Activated naive CD8-positive, alpha-beta T cell treated with anti-CD3 and anti-CD28 coated beads for 36 hours (primary cell): ENCODE measurements at places on chromosomes 16 and 17.
A peak's percentile ranks its signal among the peaks of the same experiment; 100 is the strongest.

- no peak for DNase-seq
Measured at GRCh38 chr17:42251115-42251514, 25.1 kb downstream of the STAT5B start.

DNA sequence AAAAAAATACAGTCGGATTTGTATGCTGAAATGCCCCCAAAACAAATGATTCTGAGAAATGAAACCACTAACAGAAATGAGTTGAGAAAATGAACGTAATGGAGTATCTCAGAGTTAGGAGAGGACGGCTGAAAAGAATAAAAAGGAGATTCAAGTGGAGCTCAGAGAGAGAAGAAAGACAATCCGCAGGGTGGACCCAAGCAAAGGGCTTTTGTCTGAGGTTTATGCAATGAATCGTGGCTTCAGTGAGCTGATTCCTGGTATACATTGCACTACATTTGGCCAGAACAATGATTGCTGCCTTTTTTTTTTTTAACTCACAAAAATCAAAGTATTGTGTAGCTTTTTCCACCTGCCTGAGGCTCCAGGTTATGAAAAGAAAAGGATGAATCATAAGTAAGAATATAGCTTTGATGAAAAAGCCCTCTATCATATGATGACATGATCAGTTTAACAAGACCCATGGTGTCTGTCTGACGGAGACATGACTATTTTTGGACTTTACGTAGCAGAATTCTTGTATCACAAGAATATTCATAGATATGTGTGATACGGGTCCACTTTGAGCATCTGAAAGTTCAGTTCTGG is 4.4 kb upstream of the MED9 start:
- DNase-seq, result no peak

GRCh38 chr16:10965440-10966061 is 21.2 kb downstream of the CLEC16A start:
- DNase-seq, result no peak

DNA sequence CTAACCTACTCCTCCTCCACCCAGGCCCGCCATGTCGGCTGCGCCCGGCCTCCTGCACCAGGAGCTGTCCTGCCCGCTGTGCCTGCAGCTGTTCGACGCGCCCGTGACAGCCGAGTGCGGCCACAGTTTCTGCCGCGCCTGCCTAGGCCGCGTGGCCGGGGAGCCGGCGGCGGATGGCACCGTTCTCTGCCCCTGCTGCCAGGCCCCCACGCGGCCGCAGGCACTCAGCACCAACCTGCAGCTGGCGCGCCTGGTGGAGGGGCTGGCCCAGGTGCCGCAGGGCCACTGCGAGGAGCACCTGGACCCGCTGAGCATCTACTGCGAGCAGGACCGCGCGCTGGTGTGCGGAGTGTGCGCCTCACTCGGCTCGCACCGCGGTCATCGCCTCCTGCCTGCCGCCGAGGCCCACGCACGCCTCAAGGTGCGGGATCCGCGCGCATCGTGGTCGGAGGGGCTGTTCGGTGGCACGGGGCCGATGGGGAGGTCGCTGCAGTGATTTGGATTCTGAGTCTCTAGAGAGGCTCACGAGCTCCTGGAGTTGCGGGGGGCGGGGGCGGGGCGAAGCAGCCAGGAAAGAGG is 878 bp downstream of the TRIM72 start:
- DNase-seq, result no peak

DNA sequence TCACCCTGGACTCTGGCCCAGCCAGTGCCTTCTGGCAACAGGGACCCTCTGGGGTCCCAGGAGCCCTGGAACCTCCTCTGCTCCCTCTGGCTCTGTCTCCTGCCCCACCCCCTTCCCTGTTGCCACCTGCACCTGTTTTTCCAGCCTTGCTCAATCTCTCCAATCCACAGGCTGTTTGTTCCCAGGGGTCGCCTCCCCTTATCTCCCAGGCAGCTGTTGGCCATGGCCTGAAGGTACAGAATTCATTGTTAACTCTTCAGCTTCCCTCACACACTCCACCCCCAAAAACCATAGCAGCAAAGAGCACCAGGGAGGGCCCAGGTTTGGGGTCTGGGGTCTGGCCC is 39.3 kb upstream of the TOB1 start:
- DNase-seq, result no peak

GRCh38 chr16:351804-352520 is 561 bp downstream of the AXIN1 start:
- no peak for DNase-seq

- DNase-seq, result no peak
Measured at GRCh38 chr16:59683709-59684108, 949.6 kb upstream of the GOT2 start.

- no peak for DNase-seq
Measured at GRCh38 chr17:50679008-50679544, 28.6 kb downstream of the ANKRD40 start.

DNA sequence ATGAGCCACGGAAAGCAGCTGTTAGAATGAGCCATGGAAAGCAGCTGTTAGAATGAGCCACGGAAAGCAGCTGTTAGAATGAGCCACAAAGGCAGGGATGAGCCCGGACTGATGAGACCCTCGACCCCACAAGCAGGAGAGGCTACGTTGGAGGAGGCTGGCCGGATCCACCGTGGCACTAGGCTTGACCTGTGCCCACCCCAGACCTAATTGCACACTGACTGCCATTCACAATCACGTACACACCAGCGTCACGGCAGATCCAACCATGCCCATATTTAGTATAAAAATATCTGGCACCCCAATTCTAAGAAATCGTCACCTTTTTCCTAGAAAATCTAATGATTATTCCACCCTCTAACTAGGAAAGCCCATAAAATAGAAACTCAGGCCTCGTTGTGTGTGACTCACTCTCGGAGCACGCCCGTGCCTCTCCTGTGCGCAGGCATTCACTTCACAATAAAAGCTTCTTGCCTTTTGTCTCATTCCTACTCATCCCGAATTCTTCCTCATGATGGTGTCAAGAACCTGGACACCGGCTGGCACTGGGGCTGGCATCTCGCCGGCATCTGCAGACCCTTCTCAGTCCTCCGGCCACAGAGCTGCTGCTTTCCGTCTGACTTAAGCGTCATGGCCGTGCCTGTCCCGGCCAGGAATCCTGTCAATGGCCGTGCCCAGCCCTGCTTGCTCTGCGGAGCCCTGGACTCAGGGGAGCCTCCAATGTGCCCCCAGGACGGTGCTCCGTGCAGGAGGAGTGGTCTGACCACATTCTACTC is 5.5 kb upstream of the SECTM1 start:
- no peak for DNase-seq

GRCh38 chr16:66113223-66113622 is 253.3 kb upstream of the CDH5 start:
- no peak for DNase-seq

GRCh38 chr16:13463619-13464018 is 456.3 kb upstream of the ERCC4 start:
- DNase-seq, result no peak

GRCh38 chr16:31099860-31100638 is 5.5 kb upstream of the VKORC1 start:
- no peak for DNase-seq

DNA sequence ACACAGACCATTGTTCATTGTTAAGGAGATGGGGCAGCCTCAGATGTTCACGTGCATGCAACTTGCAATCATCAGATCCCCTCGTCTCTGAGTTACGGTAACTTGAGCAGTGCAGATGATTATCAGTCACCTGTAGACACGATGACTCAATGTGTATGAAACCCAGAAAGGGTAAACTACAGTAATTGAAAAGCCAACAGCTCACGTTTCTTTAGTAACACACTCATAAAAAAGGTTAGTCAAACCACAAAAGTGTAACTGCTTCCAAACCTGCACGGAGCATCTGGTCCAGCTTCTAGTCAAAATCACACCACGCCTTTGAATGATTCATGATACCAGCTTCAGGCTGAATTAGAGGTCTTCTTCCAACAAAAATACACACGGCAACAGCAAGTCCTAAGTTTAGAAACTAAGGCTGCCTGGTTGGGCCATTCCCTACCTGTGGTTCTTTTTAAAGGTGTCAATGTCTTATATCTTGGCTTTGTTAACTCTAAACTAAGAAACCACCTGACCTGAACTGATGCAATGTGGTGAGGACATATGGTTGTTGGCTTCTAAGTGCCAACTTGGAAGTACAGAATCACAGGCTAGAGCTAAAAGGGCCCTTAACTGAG is 32.3 kb downstream of the GRB7 start:
- DNase-seq, result peak; percentile 70

DNA sequence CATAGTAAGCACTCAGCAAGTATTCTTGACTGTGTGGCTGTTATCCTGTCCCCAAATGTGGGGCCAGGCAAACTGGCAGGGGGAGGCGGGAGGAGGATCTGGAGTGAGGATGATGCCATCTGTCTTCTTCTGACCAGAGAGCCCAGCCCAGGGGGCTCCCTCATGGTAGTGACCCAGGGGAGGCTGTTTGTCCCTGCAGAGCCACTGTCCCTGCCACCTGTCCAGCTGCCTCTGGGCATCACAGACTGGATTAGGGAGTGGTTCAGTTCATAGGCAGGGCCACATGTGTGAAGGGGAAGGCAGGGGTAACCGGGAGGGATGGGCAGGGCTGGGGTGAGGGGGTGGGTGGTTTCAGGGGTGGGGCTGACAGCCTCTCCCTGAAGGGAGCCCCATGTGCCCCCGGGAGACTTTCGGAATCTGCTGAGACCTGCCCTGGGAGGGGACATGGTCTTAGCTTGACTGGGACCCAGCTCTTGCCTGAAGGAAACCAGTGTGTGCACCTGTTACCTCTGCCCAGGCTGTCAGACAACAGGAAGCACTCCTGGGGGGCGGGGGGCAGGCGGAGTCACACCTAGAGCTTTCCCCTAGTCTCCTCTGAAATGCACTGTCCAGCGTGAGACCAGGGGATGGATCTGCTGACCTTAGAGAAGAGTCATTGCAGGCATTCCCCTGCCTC is 15.2 kb downstream of the ARHGAP23 start:
- no peak for DNase-seq

DNA sequence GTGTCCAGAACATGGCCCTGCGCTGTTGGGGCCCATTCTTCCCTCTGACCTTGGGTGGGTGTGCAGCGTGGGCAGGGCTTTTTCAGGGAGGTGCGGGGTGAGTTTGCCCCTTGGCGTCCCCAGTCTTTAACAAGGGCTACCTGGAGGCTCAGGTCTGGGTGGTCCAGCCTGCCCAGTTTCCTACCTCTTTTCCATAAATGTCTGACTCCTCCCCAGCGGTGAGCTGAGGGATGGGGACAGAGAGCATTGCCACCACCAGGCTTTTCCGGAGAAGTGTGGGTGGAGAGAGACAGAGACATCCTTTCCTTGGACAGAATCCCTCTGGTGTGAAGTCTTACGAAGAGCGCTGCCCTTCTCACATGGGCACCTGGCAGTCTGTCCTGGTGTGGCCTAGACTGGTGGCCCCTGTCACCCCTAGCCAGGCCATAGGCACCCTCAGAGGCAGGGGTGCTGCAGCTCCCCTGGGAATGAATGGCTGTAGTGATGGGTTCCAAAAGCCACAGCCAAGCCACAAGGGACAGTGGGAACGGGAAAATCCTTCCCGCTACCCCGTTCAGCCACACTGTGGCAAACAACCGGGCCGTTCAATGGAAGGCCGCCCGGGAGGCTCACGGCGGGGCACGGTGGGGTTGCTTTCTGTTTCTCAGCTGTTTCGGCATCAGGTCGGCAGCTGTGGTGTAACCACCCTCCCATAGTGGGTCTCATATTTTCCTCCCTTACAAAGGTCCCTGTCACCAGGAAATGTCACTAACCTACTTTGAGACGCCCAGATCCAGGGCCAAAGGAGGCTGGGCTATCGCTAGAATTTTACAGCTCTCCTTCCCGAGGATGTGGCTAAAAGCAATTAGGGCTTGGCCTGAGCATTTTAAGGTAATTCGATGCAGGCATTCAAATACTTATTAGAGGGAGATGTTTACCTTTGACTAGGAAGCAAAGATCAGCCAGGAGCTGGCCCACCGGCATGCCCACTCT is 61.9 kb upstream of the GSE1 start:
- peak; percentile 62 for DNase-seq

GRCh38 chr16:52271088-52271750 is 275.7 kb downstream of the TOX3 start:
- no peak for DNase-seq

DNA sequence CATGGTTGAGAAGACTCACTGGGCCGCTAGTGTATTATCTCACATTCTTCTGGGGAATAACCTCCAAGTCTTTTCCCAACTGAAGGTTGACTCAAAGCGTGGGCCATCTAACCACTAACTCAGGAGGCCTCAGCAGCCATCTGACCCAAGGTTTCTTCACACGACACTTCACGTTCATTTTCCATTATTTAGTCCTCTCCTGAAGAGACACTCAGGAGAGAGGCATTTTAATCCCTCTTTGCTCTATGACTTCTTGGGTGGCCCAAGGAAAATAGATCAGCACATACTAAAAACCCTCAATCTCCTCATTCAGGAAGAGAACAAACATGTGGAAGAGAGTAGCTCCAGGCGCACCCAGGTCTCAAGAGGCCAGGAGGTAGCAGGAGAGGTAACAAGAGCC is 252.8 kb upstream of the FOXF1 start:
- no peak for DNase-seq

- DNase-seq, result no peak
Measured at GRCh38 chr17:72598695-72599094, 477.9 kb downstream of the SOX9 start.

GRCh38 chr17:40355123-40355803 is 9.3 kb downstream of the GJD3 start:
- peak; percentile 81 for DNase-seq

- peak; percentile 90 for DNase-seq
Measured at GRCh38 chr16:27237219-27238015, 31.2 kb downstream of the NSMCE1 start.

GRCh38 chr17:66682283-66682682 is 152.6 kb upstream of the CACNG5 start:
- no peak for DNase-seq

- no peak for DNase-seq
Measured at GRCh38 chr16:78519896-78520295, 420.4 kb downstream of the WWOX start.

DNA sequence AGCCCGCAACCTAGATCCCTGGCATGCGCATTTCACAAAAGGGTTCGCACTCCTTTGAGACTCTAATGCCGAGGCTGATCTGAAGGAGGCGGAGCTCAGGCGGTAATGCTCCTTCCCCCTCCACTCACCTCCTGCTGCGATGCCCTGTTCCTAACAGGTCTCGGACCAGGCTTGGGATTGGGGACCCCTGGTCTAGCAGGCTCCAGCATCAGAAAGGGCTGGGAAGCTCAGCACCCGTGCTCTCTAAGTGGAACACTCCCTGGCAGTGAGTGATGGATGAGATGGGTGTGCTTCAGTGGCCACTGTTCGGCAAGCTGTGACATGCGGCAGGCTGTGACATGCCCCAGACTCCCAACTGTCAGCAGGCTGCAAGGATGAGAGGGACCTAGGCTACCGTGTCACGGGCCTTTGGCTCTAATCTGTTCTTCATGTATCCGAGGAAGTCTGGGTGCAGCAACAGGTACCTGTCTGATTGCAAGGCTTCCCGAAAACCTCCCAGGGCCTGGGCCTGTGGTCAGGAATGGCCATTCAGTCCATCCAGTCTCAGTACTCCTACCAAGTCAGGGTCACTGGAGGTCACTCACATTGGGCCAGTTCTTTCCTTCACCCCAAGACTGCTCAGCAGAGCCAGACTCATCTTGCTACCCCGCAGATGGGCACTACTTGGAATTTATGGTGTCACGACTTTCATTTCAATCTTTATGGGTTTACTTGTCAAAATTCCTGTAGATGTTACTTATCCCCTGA is 1.3 kb upstream of the ST6GALNAC2 start:
- DNase-seq, result no peak
